Stimulated activated CD8-positive, alpha-beta memory T cell treated with anti-CD3 and anti-CD28 coated beads, Interleukin-4, amount 100 ng/mL, for 1 hour (primary cell): ENCODE measurements at places on chromosomes 12 and 14.

GRCh38 chr14:96268431-96269358, 12.7 kb downstream of the BDKRB1 start:
- DNase-seq, result no peak

- DNase-seq, result no peak
Observed at GRCh38 chr14:55867311-55867710, 250.9 kb upstream of the PELI2 start.

- DNase-seq, result no peak
Observed at GRCh38 chr12:102918840-102919239, 1.8 kb upstream of the PAH start.

- no peak for DNase-seq
Observed at GRCh38 chr14:44444454-44444853, 62.6 kb downstream of the FSCB start.

GRCh38 chr12:92933606-92934005, 4.5 kb upstream of the EEA1 start:
- no peak for DNase-seq

GRCh38 chr12:27868139-27868538, 88.1 kb upstream of the MANSC4 start:
- DNase-seq, result no peak

GRCh38 chr14:24398293-24398652, 530 bp upstream of the NYNRIN start:
- no peak for DNase-seq

GRCh38 chr12:28870839-28871440, 278.1 kb upstream of the FAR2 start:
- no peak for DNase-seq

DNA sequence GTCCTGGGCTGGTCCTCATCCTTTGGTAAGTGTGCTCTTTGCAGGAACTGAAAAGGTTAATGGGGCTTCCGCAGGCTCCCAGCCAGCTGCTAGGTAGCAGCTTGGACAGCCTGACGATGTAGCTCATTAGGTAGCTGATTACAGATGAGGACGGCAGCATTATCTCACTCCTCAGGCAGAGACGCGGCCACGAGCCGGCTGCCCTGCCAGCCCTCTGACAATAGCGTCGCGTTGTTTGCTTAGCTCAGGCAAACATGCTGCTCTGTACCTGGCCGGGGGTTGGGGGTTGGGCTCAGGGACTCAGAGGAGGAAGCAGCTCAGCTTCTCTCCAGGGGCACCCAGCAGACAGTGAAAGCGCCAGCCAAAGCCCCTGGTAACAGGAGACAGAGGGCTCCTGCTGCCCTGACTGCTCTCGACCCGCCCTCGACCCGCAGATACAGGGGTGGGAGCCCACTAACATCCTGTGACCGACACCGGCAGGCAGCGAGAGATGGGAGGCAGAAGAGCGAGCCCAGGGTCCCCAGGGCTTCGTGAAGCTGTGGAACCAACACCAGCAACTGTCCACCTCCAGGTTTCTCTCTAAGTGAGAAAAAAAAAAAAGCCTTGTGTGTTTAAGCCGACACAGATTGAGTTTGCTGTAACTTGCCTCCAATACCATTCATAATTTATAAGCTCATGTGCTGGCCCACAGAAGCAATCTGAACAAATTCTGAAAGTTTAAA, 53.4 kb upstream of the DLK1 start:
- no peak for DNase-seq

- no peak for DNase-seq
Observed at GRCh38 chr12:51465491-51465890, 40.9 kb downstream of the SLC4A8 start.

DNA sequence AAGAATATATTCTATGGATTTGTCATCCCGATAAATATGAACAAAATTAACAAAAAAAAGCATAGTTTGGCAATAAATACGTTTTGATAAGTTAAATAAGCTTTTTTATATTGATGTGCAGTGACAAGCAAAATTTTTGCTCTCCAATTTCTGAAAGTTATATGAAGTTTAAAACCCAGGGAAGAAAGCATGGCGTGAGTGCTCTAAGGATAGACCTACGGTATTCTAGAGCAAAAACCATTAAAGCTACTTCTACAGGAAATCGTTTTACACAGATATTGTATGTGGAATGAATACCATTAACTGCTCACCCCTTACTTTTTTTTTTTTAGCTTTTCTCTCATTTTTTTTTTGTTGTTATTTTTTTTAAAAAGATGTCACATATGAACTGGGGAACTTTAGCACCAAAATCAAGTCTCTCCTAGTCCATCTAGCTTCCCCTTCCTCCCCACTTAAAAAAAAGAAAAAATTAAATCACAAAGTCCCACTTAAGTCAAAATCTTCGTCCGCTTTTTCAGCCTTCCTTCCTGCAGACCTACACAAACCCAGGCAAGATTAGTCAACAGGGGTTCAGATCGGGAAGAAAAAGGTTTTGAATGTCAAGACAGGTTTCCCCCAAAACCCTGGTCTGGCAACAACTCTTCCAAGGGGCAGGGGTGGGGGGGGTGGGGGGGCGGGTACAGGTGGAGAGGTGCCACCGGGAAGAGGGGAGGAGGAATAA, 4.4 kb downstream of the ZFP36L1 start:
- DNase-seq, result no peak

DNA sequence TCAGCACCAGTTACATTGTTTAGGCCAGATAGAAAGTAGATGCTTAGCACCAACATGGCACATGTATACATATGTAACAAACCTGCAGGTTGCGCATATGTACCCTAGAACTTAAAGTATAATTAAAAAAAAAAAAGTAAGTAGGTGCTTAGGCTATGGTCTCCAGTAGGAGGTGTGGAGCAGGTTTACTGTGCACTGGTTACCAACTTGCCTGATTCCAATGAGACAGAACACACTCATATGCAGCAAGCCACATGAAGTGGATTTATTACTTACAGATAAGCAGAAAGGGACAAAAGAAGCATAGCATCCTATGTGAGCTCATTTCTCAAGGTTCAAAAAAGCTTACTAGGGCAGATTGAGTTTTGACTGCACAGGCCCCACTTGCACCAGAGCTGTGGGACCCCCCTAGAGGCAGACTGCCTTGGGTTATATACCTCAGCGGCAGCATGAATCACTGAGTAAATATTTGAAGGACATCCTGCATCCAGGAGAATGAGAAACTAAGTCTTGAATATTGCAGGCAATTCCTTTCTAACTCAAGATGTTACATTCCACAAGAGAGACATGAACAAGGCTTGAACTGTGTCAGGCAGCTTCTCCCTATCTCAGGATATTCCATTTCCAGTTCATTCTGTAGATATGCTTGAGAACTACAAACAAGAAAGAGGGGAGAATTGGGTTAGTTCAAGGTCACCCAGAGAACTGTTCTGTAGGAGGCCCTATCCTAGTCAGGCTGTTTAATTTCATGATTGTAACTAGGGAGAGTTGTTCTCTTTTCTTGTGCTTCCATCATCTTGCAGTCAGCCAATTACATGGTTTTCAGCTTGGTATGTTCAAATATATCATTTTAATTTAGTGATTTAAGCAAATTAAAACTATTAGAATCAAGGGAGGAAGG, 30.1 kb downstream of the LRFN5 start:
- DNase-seq, result no peak

DNA sequence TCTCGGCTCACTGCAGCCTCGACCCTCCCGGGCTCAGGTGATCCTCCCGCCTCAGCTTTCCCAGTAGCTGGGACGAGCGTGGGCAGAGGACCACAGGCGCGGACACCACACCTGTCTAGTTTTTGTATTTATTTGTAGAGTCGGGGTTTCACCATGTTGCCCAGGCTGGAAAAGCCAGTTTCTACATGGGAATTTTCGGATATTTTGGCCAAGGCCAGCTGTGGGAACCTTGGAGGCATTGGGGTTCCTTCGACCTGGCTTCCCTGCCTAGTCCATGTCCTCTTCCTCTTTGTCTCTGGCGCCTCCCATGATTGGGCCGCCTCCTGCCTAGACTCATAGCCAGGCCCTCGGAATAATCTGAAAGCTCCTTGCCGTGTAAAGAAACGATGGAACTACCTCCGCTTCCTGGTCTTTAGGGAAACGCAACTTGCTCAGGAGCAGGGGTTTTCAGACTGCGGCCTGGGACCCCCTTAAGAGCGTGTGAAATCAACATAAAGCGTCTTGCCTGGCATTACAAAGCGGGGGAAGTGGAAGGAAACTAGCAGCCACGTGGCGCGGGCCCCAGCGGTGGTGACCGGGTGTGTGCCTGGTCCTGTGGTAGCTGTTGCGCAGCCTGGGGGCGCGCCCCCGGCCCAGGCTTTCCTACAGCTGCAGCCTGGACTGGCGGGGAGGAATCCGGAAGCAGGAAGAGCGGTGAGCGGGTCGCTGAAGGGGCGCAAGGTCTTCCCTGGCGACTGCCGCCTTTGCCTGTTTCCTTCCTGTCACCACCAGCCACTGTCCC, 1.4 kb upstream of the HSP90AA1 start:
- no peak for DNase-seq

DNA sequence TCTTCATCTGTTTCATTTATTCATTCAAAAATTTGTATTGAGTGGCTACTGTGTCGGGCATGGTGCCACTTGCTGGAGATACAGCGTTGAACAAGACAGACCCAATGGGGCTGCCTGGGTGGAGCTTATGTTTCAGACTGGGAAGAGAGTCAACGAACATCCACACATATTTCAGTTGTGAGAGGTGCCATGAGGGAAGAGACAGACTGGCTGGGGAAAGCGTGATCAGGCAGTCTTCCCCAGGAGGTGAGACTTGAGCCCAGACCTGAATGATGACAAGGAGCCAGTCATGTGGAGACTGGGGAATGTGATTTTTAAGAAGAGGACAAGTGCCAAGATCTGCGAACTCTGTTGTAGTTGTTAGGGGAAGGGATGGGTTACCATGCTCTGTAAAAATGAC, 12.2 kb downstream of the BICD1 start:
- no peak for DNase-seq

GRCh38 chr12:96710127-96710745, 196.8 kb upstream of the NEDD1 start:
- no peak for DNase-seq

DNA sequence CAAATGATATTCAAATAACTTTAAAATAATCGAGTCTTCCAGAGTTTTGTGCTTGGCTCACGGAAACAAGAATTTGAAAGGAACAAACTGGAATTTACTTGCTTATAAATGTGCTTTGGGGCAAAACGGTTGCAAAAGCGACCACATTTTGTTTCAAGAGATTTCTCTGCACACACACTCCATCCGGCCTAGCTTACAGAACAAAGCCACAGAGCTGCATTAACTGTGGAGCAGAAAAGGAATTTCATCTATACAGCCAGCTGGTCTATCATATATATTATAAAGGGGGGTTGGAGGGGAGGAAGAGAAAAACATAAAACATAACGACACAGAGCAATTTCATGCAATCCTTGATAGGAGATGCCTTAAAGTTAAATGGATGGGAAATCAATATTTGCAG, 153.0 kb downstream of the MYRFL start:
- no peak for DNase-seq

DNA sequence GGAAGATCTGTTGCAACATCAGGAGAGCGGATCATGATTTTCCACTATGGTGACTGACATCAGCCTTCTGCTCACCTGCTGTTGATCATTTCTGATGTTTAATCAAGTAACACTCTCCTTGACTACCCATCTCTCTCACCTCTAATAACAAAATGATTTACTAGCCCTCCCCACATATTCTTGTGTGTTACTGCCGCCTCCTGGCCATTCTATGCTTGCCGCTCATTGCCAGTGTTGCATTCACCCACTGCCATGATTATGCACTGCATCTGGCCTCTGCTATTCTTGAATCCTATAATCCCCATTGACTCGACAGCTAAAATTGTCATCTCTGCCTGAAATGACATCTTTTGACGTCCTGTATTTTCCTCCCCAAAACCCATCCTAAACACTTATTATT, 113.8 kb downstream of the RERGL start:
- DNase-seq, result no peak

GRCh38 chr14:94724993-94725392, 44.9 kb downstream of the GSC start:
- DNase-seq, result no peak

- no peak for DNase-seq
Observed at GRCh38 chr12:88573583-88573982, 6.7 kb downstream of the KITLG start.

GRCh38 chr12:110339184-110339952, 58.3 kb downstream of the ATP2A2 start:
- DNase-seq, result no peak

- DNase-seq, result no peak
Observed at GRCh38 chr12:53044896-53045695, 4.8 kb upstream of the TNS2 start.

DNA sequence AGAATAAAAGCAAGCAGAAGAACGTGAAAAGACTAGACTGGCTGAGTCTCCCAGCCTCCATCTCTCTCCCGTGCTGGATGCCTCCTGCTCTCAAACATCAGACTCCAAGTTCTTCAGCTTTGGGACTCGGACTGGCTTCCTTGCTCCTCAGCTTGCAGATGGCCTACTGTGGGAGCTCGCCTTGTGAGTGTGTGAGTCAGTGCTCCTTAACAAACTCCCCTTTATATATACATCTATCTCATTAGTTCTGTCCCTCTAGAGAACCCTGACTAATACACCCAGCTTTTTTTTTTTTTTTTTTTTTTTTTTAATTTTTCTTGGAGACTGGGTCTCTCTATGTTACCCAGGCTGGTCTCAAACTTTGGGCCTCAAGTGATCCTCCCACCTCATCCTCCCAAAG, 46.9 kb downstream of the ACTN1 start:
- no peak for DNase-seq

DNA sequence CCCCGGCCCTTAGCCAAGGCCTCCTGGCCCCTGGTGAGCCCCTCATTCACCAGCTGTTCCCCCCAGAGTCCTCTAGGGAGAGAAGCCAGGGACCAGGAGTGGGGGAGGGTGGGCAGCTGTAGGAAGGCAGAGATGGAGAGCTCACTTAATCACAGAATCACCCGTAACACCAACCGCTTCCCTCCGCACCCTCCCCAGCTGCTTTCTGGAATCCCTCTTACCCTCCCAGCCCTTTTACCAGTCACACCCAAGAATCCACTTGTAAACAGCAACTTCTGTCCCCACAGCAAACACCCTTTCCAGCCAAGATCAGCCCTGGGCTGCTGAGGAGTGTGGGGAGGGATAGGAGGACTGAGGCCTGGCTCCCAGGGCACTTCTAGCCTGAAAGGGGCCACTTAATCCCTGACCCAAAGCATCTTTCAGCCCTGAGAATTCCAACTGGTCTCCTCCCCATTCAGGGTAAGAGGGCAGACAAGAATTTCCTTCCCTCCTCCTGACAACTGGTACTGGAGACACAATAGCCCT, 18.8 kb downstream of the NCKAP5L start:
- no peak for DNase-seq

DNA sequence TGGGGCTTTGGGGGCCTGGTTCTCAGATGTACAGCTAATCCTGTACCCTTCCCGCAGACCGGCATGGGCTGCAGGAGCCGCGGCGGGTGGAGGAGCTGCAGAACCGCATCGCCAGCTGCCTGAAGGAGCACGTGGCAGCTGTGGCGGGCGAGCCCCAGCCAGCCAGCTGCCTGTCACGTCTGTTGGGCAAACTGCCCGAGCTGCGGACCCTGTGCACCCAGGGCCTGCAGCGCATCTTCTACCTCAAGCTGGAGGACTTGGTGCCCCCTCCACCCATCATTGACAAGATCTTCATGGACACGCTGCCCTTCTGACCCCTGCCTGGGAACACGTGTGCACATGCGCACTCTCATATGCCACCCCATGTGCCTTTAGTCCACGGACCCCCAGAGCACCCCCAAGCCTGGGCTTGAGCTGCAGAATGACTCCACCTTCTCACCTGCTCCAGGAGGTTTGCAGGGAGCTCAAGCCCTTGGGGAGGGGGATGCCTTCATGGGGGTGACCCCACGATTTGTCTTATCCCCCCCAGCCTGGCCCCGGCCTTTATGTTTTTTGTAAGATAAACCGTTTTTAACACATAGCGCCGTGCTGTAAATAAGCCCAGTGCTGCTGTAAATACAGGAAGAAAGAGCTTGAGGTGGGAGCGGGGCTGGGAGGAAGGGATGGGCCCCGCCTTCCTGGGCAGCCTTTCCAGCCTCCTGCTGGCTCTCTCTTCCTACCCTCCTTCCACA, 7.6 kb downstream of the NR4A1 start:
- DNase-seq, result no peak
